ENCODE measurements at places on chromosomes 11 and 22.

GRCh38 chr11:100760744-100761143, 73.7 kb downstream of the ARHGAP42 start:
- DNase-seq: no peak

GRCh38 chr11:26743622-26744021, 21.8 kb upstream of the SLC5A12 start:
- no peak for DNase-seq

DNA sequence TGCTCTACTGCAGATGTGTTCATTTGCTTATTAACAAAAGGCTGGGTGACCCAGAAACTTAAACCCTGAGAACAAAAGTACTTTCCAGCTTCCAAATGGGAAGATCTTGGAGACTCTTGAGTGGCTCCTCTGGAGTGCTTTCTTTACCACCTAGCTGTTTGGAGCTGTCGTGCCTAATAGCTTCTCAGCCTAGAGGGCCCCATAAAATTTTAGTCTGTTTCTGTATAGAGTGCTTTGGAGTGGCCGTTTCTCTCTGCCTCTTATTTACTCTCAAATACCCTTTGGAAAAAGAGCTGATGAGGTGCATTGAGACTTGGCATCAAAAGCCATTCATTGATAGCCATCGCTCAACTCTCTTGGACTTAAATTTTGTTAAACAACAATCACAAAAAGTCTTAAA, 50.7 kb downstream of the ZNRF3 start:
- DNase-seq: no peak

DNA sequence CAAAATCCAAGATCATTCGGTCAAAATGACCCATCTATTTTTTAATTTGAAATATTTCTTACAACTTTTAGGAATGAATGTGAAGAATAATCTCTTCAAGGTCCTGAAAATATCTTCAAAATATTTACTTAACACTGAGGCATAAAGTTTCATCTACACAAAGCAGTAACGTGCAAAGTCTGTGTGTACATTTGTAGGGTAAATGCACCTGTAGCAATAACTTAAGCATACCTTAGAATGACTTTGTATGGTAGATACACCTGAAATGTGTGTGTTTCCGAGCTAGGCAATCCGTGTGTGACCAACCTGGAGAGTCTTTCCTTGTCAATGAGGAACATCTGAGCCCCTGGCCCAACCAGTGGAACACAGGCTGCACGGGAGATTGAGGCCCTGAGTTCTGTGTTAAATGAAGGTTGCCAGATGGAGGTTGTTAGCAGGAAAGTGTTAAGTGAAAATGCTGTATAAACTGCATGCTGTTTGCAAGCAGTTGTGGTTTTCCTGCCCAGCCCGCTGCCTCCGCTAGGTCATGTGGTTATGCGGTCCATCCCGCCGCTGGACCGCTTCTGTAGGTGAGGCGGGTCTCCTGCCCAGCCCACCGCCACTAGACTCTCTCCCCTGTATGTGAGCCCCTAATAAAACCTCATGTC, 7.6 kb upstream of the CTR9 start:
- no peak for DNase-seq

GRCh38 chr11:24734742-24735237, 237.9 kb downstream of the LUZP2 start:
- no peak for DNase-seq

- DNase-seq: no peak
These were observed 480 bp downstream of the PLEKHA7 start for GRCh38 chr11:17013548-17014320.

- DNase-seq: no peak
These were observed 16.0 kb downstream of the MAML2 start for GRCh38 chr11:96326959-96327358.

- no peak for DNase-seq
These were observed 12.2 kb downstream of the PARVG start for GRCh38 chr22:44192816-44193534.

DNA sequence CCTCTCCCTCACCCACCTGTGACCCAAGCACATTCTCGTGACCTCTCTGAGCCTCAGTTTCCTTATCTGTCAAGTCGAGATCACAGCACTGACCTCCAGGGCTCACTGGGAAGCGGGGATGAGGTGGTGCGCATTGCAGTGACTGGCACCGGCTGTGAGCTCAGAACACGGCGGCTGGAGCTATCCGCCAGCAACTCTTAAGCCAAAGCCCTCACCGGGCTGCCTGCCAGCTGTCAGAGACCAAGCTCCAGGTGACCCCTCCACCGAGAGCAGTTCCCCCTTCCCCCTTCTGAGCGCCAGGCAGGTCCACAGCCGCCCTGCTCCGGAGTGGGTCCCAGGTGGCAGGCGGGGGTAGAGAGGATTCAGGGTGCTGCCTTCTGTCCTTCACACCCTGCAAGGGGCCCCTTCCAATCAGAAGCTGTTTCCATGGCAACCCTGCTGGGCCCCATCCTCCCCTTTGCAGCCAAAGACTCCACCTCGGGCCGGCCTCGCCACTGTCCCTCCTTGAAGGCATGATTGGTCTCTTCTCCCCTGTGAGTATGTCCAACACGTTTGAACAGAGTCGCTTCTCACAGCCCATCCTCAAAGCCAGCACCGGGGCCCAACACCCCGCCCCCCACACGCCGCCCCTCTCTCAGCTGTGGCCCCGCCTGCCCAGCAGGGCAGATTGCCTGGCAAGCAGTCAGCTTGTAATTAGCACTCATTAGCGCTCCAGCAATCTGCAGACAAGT, 98.7 kb downstream of the WNT7B start:
- no peak for DNase-seq

- DNase-seq: no peak
These were observed 249.0 kb downstream of the DYNC2H1 start for GRCh38 chr11:103358251-103358650.

DNA sequence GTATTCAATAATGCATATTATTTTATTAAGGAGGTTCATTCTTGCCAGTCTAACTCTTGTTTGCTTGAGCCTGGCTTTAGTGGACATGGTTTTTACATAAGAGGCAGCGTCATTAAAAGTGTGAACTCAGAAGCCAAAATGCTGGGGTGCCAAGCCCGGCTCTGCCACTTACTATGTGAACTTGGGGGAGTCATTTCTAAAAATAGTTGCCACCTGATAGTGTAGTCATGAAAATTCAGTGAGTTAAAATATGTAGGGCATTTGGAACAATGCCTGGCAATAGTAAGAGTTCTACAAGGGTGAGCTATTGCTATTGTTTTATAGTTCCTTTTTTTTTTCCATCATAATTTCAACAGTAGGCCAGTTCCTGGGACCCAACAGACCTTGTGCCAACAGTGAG, 49.9 kb downstream of the TENM4 start:
- no peak for DNase-seq

- DNase-seq: no peak
These were observed 34.9 kb upstream of the WEE1 start for GRCh38 chr11:9538548-9538947.

- DNase-seq: no peak
These were observed 13.4 kb downstream of the TMEM184B start for GRCh38 chr22:38259370-38259769.

DNA sequence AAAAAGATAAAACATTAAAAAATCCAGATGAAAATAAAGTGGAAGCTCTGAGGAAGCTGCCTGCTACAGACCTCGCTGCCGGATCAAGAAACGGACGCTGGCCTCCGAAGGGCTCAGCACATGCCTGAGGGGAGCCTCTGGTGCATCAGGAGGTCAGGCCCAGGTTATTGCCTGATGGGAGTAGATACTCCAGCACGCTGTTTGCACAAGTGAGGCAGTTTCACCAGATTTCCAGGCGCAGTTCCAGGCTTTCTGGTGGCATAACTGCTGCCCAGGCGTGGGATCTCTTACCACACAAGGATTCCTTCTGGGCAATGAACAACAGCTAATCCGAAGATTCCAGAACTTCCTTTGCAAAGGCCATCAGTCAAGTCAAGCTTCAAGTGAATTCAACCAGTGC, 154.2 kb downstream of the MPPED1 start:
- DNase-seq: no peak

- no peak for DNase-seq
These were observed 314.2 kb upstream of the SORL1-AS1 start for GRCh38 chr11:121766991-121767390.

- DNase-seq: peak; percentile 88
These were observed 13.7 kb downstream of the ARAP1 start for GRCh38 chr11:72738199-72739141.

DNA sequence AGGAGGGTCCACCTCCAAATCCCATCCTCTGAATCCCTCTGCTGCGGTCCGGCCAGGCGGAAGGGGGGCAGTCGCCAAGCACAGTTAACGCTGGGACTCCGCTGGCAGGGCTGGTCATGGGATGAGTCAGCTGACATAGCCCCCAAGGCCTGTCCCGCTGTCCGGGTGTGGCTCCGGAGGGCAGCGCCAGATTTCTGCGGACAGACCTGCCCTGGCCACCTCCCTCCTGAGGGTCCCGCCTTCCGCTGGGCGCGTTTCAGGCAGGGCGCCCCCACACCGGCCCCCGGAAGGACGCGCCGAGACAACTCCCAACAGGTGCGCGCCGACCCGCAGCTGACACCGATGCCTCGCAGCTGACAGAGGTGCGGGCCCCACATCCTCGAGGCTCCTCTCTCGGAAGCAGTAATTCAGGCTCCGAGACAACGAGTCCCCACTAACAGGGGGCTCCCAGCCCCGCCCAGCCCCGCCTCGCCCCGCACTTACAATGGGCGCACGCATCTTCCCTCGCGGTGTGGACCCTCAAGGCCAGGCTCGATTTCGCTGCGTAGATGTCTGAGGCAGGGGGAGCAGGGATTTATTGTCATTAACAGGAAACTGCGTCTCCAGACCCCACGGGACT, 607 bp downstream of the PLAAT3 start:
- no peak for DNase-seq

DNA sequence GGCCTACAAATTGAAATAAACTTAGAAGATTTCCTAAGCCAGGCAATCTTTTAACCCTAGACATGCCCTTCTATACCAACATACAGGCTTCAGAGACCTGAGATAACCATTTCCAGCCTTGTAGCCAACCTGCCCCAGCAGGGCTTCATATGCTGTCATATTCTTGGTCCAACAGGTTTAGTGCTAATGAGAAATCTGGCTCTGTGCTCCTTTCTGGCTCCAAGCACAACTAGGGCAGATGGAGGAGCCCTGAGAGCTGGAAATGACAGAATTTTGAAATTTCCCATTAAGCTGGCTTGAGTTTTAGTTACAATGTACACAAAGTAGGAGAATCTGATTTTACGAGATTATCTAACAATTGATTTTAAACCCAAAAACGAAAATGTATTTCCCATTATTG, 323.0 kb upstream of the CCDC90B start:
- no peak for DNase-seq

DNA sequence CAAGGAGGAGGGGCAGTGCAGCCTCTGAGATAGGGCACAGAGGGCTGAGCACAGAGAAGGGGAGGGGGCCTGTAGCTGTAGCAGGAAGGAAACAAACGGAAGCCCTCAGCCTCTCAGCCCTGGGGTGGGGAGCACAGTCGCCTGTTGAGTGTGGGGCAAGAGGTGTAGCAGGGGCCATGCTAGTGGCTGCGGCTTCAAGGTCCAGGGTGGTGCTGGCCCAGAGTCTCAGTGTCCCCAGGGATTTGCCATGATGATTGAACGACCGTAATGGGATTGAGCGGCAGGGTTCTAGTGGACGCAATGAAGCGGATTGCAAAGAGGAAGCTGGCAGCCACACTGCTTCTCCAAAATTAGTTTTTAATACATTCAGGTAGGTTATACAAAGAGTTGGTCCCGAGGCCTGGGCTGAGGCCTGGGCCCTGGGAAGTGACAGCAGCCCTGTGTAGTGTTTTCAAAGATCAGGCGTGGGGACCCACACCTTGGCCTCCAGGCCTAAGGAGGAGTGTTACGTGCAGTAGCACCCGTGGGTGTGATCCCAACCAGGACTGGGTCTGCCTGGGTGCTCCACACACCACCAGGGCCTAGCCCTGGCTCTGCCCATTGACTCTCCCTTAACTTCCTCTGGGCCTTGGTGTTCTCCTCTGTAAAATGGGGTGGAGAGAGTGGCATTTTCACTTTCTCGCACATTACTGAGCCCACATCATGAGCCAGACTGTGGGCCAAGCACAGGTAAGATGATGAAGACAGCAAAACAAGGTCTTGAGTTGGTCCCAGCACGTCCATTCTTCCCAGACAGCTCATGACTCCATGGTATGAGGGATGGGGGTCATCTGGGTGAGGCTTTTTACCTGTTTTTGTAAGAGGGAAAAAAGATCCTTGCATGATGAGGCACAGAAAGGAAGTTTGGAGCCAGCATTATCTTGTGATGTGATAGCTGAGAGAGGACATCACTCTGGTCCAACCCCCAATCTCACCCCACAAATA, 13.1 kb downstream of the LRRC32 start:
- no peak for DNase-seq

GRCh38 chr11:112670806-112671570, 290.2 kb upstream of the NCAM1 start:
- no peak for DNase-seq

DNA sequence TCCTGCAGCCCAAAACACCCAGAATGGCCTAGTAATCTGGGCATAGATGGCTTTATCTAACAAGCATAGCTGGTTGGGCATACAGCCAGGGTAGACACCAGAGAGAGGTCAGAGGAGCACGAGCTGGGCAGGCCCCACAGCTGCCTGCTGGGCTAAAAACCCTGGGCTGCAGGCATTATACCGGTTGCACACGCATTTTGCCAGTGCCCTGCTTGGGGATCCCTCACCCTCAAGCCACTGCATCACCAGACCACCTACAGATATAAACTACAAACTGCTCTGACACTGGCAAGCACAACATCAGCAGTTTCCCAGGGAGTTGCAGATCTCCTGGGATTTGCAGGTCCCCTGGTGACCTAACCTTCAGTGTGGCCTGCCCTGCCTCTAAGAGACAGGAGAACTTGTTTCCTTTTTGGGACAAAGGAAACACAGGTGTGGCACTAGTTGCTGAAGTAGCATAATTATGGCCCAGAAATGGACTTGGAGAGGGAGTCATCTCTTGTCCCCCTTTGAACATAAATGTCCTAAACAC, 79.1 kb upstream of the SC5D start:
- no peak for DNase-seq

GRCh38 chr22:22691055-22691454, 46.6 kb downstream of the GGTLC2 start:
- DNase-seq: no peak

- peak; percentile 69 for DNase-seq
These were observed 27.8 kb downstream of the RELT start for GRCh38 chr11:73404048-73404447.

DNA sequence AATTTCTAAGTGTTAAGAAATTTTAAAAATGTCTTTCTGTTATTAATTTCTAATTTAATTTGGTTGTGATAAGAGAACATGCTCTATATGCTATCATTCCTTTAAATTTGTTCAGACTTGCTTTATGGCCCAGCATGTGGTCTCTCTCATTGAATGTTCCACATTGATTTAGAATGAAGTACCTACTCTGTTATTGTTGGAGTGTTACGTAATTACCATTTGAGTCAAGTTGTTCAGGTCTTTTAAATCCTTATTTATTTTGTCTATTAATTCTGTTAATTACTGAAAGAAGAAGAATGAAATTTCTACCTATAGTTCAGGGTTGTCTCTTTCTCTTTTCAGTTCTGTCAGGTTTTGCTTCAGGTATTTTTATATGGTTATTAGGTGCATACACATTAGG, 57.0 kb downstream of the PRMT3 start:
- DNase-seq: no peak

GRCh38 chr11:66159324-66159984, 89.4 kb downstream of the PACS1 start:
- DNase-seq: no peak

GRCh38 chr22:24753914-24754313, 20.6 kb downstream of the PIWIL3 start:
- DNase-seq: no peak
